ENCODE measurements at places on chromosomes 11 and 22.

DNA sequence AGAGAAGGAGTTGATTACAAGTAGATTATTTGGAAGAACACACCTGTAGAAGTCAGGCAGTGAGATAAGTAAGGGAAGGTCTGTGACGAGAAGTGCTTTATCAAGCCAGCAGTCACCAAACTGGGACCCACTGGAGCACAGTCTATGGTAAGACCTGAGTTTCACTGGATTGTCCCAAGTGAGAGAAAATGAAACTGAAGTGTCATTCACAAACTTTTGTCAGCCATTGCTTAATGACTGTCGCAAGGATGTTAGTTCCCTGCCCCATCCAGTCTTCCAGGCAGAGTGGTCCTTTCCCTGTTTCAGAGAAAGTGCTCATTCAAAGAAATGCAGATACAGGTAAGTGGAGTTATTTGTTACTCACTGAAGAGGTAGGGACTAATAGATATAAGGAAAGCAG lies 728.0 kb upstream of the TENM4 start:
- no peaks in the 10 kb centered on the region for H3K36me3 ChIP-seq
- H3K4me1 ChIP-seq = no peaks in the 10 kb centered on the region
- no peak overlapping the region for H3K27ac ChIP-seq
- H3K4me3 ChIP-seq = no peak overlapping the region
- DNase-seq = no peak

- no peaks in the 10 kb centered on the region for H3K4me1 ChIP-seq
- peaks cover 12% of the 10 kb centered on the region for H3K36me3 ChIP-seq
- H3K27me3 ChIP-seq = peaks cover 13% of the 10 kb centered on the region
- DNase-seq = no peak
These were observed 22.4 kb upstream of the FZD4 start for GRCh38 chr11:86977441-86978050.

DNA sequence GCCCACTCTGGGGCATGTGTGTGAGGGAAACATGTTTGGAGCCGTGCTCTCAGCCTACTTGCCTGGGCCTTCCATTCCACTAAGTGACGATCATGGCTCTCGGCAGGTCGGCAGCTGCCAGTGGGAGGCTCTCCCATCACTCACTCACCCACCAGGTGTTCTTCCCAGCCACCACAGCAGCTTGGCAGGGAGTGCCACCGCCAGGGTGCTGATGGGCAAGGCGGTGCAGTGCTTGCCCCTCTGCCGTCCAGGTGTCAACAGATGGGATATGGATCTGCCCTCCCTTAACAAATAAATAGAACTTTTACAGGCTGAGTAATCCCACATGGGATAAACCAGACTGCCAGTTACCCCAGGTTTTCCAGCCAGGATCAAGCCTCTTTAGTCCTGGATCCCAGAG lies 205.5 kb upstream of the TMEM45B start:
- no peak overlapping the region for H3K4me3 ChIP-seq
- H3K4me1 ChIP-seq = no peaks in the 10 kb centered on the region
- DNase-seq = peak; percentile 44
- no peak overlapping the region for H3K27ac ChIP-seq
- no peaks in the 10 kb centered on the region for H3K36me3 ChIP-seq

- no peak overlapping the region for H3K4me3 ChIP-seq
- peak overlapping the region; percentile 37 for H3K27ac ChIP-seq
- DNase-seq = no peak
- no peaks in the 10 kb centered on the region for H3K36me3 ChIP-seq
These were observed 47.8 kb downstream of the COPB1 start for GRCh38 chr11:14451825-14452224.

DNA sequence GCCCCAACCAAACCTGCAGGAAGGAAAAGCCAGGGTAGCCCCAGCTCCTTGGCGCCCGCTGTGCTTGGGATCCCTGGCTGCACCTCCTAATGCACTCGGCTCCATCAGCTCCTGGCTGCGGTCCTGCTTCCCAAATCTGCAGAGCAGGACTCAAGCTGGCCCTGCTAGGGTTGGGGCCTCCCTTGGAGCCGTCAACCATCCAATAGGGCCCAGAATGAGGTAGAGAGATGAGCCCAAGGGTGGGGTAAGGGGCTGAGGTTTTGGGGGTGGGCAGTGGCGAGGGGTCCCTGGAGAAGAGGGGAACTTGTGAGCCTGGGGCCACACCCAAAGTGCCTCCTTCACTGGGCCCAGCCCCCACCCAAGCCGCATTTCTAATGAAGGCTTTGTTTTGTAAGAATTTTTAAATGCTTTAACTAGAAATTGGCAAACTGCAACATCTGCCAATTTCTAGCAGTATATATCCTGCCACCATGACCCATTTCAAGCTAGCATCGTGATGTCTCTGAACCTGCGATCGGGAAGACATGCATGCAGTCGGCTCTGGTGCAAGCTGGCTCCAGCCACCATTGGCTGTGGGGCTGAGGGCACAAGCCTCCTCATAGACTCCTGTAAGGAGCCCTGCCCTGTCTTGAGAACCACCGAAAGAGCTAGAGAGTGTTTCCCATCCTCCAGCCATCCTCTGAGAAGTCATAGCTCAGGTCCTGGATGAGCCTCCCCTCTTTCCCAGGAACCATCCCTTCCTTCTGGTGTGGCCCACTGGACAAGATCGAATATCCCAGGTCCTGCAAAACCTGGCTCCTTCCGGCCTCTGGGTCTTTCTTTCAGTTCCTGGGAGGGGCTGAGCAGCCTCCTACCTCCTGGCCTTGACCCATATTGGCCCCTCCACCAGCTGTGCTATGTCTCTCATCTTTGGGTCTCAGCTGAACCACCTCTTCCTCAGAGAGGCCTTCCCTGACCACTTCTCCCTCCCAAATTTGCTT lies 15.5 kb downstream of the C1QTNF6 start:
- no peaks in the 10 kb centered on the region for H3K36me3 ChIP-seq
- peaks cover 32% of the 10 kb centered on the region for H3K4me1 ChIP-seq
- H3K27me3 ChIP-seq = no peaks in the 10 kb centered on the region

DNA sequence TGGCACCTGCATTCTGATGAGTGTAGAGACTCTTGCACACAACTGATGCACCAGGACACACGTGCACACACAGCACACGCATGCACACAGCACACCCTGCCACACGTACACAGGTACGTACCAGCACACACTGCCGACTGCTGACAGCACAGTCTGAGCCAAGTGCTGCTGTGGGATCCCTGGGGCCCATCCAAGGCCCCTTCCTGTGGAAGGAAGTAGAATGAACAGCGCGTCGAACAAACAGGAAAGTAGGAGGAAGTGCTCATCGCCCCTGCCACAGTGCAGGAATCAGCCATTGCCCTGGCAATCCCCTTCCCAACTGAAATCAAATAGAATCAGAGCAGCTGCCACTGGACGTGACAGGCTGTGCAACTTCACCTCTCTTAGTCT lies 57.9 kb downstream of the CD82 start:
- H3K4me1 ChIP-seq = no peaks in the 10 kb centered on the region
- no peak for DNase-seq
- H3K36me3 ChIP-seq = no peaks in the 10 kb centered on the region
- no peaks in the 10 kb centered on the region for H3K27me3 ChIP-seq
- no peak overlapping the region for H3K27ac ChIP-seq

- H3K4me1 ChIP-seq = no peaks in the 10 kb centered on the region
- no peaks in the 10 kb centered on the region for H3K36me3 ChIP-seq
- no peak for DNase-seq
- peaks cover 7% of the 10 kb centered on the region for H3K27me3 ChIP-seq
- H3K27ac ChIP-seq = no peak within 1 kb of the TSS
- H3K4me3 ChIP-seq = no peak within 1 kb of the TSS
These were observed at the start of gene SLC22A6 for GRCh38 chr11:62984451-62984991. Gene SLC22A6, minus strand, starts transcription at chr11:62984967. Its CDS starts 277 bp downstream, at chr11:62984690.

Measured in natural killer cell treated with Interleukin-12 subunit alpha and Interleukin-12 subunit beta and Interleukin-15 and Interleukin-18, amount 100 ng/mL, for 72 hours (primary cell).